ENCODE measurements at places on chromosomes 5 and 9. TPM values are rescaled to one million over a fixed set of nuclear protein-coding genes. Genes with fewer than 3 reads are reported as not detected.

DNA sequence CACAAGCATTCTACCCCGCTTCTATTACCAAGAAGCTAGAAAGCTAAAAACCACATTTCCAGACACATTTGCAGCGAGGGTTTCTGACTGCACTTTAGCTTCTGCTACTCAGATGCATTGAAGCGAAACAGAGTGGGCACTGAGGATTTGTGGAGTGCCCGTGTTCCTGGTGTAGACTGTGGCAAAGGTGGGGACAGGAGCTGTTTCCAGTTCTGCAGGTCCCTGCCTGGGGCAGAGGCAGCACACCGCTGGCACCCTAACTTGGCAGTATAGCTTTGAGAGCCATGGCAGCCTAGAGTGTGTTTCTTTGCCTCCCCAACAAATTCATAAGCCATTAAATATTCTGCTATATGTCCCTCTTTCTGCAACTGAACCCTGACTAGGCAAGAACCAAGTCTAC lies 108.6 kb upstream of the SPOCK1 start:
- no peak for DNase-seq

LHX3 gene
- total RNA-seq = not detected

- no peak for DNase-seq
Observed at GRCh38 chr9:106970976-106971457, 108.1 kb downstream of the ZNF462 start.

MYORG gene
- total RNA-seq = 22.4 TPM

- peak; percentile 41 for DNase-seq
Observed at GRCh38 chr9:87703636-87704276, 22.2 kb upstream of the CTSL start.

MAPK9 gene
- 30.1 TPM for total RNA-seq

LCN9 gene
- not detected for total RNA-seq

DNA sequence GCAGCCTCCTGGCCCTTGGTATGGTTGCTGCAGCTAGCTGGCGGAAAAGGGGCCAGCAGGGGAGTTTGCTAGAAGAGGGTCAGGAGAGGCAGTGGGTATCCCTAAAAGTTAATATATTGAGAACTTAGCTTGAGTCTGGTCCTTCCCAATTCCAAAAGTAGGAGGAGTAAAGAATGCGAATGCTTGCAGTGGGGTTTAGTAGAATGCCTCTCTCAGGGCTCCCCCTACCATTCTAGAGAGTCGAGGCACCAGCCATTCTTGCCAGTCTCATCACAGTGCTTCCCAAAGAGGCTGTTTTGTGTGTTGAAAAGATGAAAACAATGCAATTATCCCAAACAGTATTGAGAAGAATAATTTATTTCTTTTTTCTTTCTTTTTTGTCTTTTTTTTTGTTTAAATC lies 26.4 kb downstream of the TTC39B start:
- DNase-seq = no peak

SARDH gene
- total RNA-seq = 32.5 TPM

FOXD4L5 gene
- not detected for total RNA-seq

- DNase-seq = no peak
Observed at GRCh38 chr9:121930956-121931355, 162.2 kb downstream of the TTLL11 start.

DNA sequence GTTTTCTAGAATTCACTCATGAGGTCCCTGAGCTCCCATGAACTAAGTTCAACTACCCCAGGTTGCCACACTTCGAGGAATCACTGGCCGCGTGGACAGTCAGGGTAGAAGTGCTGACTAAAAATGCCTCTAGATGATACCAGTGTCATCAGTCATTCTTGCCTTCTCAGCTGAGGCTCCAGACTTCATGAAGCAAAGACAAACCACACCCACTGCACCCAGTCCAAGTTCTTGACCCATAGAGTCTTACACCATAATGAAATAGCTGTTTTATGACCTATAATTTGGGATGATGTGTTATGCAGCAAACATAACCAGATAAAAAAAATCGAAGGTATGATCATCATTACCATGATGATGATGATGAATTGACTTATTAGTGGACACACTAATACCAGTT lies 632.9 kb upstream of the TLE4 start:
- DNase-seq = no peak

DNA sequence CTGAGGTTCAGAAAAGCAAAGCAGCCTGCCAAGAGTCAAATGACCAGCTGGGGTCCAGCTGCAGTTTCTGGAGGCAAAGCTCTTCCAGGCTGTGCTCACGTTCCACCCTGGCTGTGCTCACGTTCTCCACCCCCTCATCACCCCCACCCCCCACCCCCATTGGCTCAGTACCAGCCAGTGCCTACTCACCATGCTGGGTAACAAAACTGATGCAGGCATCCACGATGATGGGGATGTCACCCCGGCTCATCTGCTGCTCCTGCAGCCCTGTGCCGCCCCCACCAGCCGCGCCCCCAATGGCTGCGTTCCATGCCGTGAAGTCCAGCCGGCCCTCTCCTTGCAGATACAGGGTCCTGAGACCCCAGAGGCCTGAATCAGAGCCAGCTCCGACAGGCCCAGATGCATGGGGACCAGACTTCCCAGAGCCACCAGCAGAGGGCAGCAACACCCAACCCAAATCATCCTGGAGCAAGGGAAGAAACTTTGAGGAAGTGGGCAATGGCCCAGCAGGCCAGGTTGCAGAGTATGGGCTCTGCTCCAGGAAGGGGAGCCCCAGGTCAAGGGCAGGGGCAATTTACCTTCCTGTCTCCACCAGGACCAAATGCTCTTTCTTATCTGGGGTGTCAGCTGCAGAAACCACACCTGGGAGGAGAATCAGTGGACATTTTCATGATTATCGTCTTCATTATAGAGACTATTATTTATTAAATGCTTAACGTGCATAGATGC lies 13.7 kb upstream of the FCHSD1 start:
- DNase-seq = peak; percentile 56

DNA sequence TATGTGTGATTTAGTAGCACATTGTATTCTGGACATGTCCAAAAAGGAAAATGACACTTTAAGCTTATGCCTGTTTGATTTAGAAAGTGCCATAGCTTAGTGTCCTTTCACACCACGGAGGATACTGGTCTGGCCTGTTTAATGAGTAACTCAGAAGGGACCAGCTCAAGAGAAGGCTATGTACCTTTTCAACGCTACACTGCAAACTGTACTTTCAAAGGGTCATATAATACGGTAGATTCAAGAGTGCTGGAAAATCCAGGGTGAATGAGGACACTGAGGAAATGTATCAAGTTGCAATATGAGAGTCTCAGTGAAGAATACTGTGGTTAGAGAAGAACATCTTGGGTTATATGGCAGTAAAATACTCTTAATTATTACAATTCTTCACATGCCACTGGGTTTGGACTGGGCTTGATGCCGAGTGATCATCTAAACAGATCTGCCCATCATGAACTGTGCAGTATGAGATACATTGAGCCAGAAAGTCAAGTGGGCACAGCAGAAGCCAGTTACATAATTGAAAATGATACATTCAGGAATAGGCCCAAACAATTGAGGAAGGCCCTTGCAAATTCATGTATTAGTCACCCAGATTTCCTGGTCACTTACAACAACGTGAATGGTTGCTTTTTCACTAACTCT lies 1211.5 kb upstream of the CDH9 start:
- no peak for DNase-seq

DNA sequence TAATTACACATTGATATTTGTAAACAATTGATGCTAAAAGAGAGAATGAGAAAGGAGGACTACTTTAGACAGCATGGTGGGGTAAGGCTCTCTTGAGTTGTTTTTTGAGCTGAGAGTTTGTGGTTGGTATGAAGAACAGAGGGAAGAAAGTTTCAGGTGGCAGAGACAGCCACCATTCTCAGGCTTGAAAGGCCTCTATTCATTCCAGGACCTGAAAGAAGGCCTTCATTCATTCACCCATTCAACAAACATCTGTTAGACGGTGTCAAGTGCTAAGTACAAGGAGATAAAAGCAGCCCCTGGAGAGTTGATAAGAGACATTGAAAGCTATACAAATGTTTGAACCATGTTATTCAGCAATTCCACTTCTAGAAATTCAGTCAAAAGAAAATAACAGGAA lies 21.7 kb upstream of the ADAM19 start:
- peak; percentile 22 for DNase-seq

All from HepG2 (cell line).